ENCODE measurements at places on chromosomes 7 and 10. TPM values are rescaled to one million over a fixed set of nuclear protein-coding genes. Genes with fewer than 3 reads are reported as not detected.

DNA sequence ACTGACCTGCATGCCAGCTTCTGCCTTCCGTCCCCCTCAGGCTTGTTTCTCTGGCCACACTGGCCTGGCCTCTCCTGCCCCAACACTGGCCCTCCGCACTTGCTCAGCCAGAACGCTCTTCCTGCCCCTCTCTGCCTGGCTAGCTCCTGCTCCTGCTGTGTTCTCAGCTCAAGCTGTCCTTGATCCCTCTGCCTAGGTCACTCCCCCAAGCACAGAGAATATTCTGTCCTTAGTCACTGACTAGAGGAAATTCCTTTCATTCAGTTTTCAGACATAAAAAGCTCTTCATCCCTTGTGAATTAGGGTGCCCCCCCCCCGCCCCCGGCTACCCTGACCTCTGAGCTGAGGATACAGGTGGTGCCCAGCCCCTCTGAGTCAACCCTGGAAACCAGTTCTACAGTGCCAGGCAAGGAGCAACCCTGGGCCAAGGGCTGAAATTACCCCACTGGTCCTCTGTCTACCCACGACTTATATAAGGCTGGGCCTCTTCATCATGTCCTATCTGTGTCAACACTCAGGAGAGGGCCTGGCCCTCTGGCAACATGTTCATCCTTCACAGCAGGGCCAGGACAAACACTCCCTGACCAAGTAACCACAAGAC is 6.6 kb upstream of the SGPL1 start:
- DNase-seq: no peak

DNA sequence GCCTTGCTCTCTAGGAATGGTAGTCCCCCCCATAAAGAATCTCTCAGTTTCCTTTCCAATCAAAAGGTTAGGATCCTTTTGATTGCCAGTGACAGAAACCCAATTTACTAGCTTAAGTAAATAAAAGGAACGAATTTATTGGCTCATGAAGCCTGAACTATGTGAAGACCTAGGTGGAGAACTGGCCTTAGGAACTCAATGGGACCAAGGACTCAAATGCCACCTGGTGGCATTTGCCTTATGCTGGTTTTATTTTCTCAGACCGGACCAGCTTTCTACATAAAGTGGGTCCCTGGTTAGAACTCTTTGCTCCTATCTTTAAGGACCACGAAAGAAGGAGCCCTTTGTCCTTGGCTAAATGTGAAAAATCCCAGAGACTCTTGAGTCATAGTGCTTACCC is 25.4 kb downstream of the CFTR start:
- no peak for DNase-seq

The PNLIP gene
- total RNA-seq: not detected

- no peak for DNase-seq
These were observed 820 bp upstream of the OTUD1 start for GRCh38 chr10:23437963-23438546.

The CALHM3 gene
- not detected for total RNA-seq

The TMEM184A gene
- not detected for total RNA-seq

The TDRD1 gene
- 0.16 TPM for total RNA-seq

DNA sequence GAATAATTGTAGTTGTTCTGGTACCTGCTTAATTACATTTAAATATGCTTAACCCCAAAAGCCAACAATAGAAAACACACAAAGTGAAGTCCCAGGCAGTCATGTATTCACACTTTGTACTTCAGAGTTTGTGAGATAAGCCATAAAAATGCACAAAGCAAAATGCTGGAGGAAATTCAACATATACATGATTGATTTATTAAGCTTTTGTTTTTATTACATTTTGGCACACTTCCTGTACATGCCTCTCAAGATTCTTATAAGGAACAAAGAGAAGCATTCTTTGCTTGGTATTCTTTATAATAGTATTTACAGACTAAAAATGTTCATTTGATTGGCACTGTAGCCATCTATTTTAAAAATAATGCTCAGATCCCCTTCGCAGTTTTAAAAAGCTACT is 107.7 kb upstream of the ANK3 start:
- DNase-seq: no peak

- DNase-seq: no peak
These were observed 489.1 kb upstream of the CELF2 start for GRCh38 chr10:10528563-10528910.

The PAX4 gene
- not detected for total RNA-seq

The FZD1 gene
- total RNA-seq: 0.92 TPM

The SMKR1 gene
- total RNA-seq: 6.1 TPM

GRCh38 chr7:66246554-66247171 is 41.5 kb downstream of the TPST1 start:
- no peak for DNase-seq

DNA sequence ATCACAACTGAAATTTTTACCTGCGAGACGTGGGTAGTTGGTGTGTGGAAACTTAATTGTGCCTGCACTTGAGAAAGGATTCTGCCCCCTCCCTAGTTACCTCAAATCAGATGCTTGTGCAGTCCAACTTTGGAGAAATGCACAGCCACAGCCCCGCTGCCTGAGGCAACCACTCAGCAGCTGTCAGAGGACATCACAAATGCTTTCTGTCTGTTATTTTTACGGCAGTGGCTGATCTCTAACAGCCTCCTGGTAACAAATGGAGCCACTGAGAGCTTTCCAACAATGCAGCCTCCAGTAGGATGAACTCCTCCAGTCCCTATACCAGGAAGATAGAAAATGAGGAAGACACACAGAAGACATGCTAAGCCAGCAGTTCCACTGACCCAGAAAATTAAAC is 712.2 kb upstream of the GHITM start:
- DNase-seq: no peak

All from activated CD4-positive, alpha-beta T cell treated with anti-CD3 and anti-CD28 coated beads, Interleukin-2, amount 10 ng/mL, durations not matched to agents 24 days and 14 days (primary cell).